Thoracic aorta (tissue), 2 donors: ENCODE measurements at places on chromosomes 2 and 18. TPM values are rescaled to one million over a fixed set of nuclear protein-coding genes. Genes with fewer than 3 reads are reported as not detected.

DNA sequence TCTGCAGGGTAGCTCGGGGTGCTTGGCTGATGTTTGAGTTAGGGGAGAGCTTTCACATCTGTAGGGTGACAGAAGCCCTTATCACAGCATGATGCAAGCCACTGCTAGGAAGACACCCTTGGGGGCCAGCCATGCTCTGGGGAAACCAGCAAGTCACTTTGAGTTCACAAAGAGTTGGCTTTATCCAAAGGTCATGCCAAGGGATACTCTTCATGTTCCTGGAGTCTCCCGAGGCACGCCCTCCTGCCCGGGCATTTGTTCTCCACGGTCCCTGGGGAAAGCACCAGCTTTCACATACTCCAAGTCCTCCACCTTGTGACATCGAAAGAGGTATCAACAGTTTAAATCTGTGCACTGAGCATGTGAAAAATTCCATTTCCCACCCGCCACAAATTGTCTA is 227.7 kb downstream of the VAPA start:
- peaks cover 13% of the 10 kb centered on the region for H3K4me1 ChIP-seq
- H3K27me3 ChIP-seq = no peaks in the 10 kb centered on the region
- DNase-seq = no peak
- H3K36me3 ChIP-seq = no peaks in the 10 kb centered on the region
- H3K27ac ChIP-seq = no peak overlapping the region

UGT1A10 gene
- total RNA-seq = 0.41 TPM

B4GALT6 gene
- 0.95 TPM for total RNA-seq

GRCh38 chr2:232892843-232893242 is 22.8 kb downstream of the SNORC start:
- H3K36me3 ChIP-seq = no peaks in the 10 kb centered on the region
- DNase-seq = no peak
- no peaks in the 10 kb centered on the region for H3K4me1 ChIP-seq

TNS1 gene
- total RNA-seq = 2,296 TPM

- no peaks in the 10 kb centered on the region for H3K36me3 ChIP-seq
- H3K27me3 ChIP-seq = no peaks in the 10 kb centered on the region
- no peak for DNase-seq
- peaks cover 7% of the 10 kb centered on the region for H3K4me1 ChIP-seq
- H3K27ac ChIP-seq = no peak overlapping the region
Measured at GRCh38 chr2:165471349-165471950, 2.0 kb downstream of the CSRNP3 start.

UPP2 gene
- total RNA-seq = not detected

DNA sequence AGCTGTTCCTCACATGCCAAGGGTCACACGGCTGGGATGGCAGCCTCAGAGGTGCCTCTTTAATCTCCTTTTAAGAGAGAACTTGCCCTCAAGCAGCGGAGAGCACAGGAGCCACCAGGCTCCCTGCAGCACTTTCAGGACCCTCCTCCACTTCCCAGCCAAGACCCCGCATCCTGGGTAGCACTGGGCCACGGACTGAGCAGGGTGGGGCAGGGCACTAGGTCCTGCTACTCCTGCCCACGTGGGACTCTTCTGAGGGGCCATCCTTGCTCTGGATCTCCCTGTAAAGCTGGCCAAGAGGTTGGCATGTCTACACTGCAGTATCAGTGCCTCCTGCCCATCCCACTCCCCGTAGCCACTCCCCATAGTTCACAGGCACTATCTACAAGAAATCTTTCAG is 175.3 kb upstream of the GLI2 start:
- H3K27me3 ChIP-seq = no peaks in the 10 kb centered on the region
- H3K36me3 ChIP-seq = no peaks in the 10 kb centered on the region
- no peak for DNase-seq
- H3K4me3 ChIP-seq = no peak overlapping the region
- no peaks in the 10 kb centered on the region for H3K4me1 ChIP-seq

GRCh38 chr2:26694001-26694400 is 1.5 kb downstream of the KCNK3 start:
- peak overlapping the region; percentile 74 for H3K4me3 ChIP-seq
- no peak overlapping the region for H3K27ac ChIP-seq
- H3K4me1 ChIP-seq = peaks cover 62% of the 10 kb centered on the region
- no peak for DNase-seq
- no peaks in the 10 kb centered on the region for H3K36me3 ChIP-seq
- no peaks in the 10 kb centered on the region for H3K27me3 ChIP-seq

DNA sequence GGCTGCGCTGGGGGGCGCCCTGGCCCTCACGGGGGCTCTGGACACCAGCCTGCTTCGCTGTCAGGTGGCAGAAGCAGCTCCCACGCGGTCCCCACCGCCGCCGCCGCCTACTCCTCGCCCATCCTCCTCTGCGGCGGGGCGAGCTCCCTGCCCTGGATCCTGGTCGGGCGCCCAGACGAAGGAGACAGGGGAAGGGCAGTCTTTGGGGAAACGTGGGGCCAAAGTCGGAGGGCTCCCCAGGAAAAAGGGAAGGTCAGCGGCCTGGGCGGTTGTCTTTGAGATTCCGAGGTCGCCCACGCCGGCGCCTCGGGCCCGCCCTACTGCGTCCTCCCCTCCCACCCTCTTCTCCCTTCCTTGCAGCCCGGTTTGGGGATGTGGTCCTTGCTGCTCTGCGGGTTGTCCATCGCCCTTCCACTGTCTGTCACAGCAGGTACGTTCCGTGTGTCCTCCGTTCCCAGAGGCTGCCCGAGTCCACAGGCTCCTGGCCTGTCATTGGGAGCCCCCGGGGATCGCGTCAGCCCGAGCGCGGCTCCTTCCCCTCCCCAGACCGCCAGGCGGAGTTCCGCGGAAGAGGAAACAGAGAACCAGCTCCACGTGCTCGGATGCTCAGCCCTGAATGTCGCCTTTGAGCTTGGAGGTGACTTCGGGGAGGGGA is 800 bp downstream of the IL1RL2 start:
- peak overlapping the region; percentile 74 for H3K4me3 ChIP-seq
- H3K36me3 ChIP-seq = no peaks in the 10 kb centered on the region
- H3K27ac ChIP-seq = no peak overlapping the region
- H3K4me1 ChIP-seq = peaks cover 5% of the 10 kb centered on the region

OSBPL6 gene
- total RNA-seq = 4.6 TPM

DNA sequence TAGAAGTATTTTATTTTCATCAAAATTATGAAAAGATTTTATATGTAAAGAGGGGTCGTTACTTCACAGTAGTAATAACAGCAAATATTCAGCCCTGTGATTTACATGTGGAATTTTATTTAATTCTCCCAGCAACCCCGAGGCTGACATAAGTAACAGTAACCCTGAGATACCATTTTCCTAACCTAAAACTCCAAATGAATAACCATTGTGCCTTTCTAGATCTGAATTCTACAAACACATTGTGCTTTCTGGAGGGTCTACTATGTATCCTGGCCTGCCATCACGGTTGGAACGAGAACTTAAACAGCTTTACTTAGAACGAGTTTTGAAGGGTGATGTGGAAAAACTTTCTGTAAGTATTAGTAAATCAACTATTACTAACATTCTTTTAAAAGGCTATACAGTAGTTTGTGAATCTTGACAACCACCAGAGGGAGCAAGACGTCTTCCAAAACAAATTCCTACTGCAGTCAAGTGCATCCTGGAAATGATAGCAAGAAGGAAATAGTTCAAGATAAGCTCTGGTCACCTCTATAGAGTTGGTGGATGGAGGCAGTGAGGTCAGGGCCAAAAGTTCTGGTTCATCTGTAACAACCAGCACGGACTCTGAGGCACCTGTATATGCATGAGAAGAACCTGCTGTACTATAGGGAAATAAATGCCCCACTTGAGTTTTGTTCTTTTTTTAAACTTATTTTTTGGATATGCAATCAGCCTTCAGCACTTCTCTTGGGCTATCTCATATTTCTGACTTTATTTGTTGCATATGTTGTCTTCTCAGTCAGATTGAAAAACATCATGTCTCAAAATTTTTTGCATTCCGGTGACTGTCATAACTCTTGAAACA is 37.4 kb downstream of the ACTR2 start:
- no peak for DNase-seq
- H3K27me3 ChIP-seq = no peaks in the 10 kb centered on the region
- no peak overlapping the region for H3K27ac ChIP-seq
- no peak overlapping the region for H3K4me3 ChIP-seq
- H3K36me3 ChIP-seq = no peaks in the 10 kb centered on the region

GRCh38 chr2:96325884-96326255 is 753 bp downstream of the ITPRIPL1 start:
- no peaks in the 10 kb centered on the region for H3K27me3 ChIP-seq
- no peaks in the 10 kb centered on the region for H3K36me3 ChIP-seq
- H3K4me1 ChIP-seq = peaks cover 5% of the 10 kb centered on the region

DNA sequence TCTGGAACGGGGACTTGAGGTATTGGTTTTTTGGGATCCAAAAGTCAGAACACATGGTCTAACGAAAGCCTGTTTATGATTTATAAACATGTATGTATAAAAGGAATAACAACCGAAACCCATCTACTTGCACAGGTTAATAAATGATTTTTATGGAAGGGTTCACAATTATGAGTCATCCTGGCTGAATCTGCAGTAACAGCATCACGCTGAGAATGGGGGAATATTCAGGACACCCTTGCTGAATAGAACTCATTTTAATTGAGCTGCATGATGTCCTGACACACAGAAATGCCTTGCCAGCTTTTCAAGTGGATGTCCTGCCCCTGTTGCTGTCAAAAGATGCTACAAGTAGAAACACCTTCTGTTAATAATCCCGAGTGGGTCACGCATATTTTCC is 54.7 kb upstream of the TGFA start:
- no peaks in the 10 kb centered on the region for H3K36me3 ChIP-seq
- no peak overlapping the region for H3K4me3 ChIP-seq
- no peaks in the 10 kb centered on the region for H3K4me1 ChIP-seq
- no peaks in the 10 kb centered on the region for H3K27me3 ChIP-seq

- H3K36me3 ChIP-seq = no peaks in the 10 kb centered on the region
- H3K27ac ChIP-seq = no peak overlapping the region
- H3K4me3 ChIP-seq = no peak overlapping the region
- no peaks in the 10 kb centered on the region for H3K27me3 ChIP-seq
Measured at GRCh38 chr2:10246831-10247230, 55.9 kb upstream of the HPCAL1 start.

- peaks cover 5% of the 10 kb centered on the region for H3K4me1 ChIP-seq
- no peaks in the 10 kb centered on the region for H3K36me3 ChIP-seq
- H3K27ac ChIP-seq = peak overlapping the region; percentile 64
Measured at GRCh38 chr2:18610090-18610489, 20.7 kb upstream of the NT5C1B start.

AGXT gene
- total RNA-seq = not detected

DNA sequence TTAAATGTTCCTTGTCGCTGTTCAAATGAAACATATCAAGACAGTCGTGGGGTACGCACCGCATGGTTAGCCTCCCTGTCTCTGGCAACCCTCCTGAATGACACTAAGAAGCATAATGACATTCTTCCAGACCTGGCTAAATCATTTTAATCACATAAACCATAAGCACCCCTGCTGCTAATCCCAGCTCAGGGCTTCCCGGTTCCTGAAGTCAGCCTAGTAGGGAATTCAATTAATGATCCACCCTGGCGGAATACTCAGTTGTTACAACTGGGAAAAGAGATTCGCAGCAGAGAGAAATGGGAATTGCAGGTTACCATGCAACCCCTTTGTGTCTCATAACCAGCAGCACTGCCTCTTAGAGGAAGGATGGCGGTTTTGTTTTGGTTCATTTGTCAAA is 200.8 kb upstream of the AGAP1 start:
- DNase-seq = no peak
- no peaks in the 10 kb centered on the region for H3K4me1 ChIP-seq
- no peaks in the 10 kb centered on the region for H3K36me3 ChIP-seq
- no peaks in the 10 kb centered on the region for H3K27me3 ChIP-seq
- no peak overlapping the region for H3K4me3 ChIP-seq
- H3K27ac ChIP-seq = no peak overlapping the region

DNA sequence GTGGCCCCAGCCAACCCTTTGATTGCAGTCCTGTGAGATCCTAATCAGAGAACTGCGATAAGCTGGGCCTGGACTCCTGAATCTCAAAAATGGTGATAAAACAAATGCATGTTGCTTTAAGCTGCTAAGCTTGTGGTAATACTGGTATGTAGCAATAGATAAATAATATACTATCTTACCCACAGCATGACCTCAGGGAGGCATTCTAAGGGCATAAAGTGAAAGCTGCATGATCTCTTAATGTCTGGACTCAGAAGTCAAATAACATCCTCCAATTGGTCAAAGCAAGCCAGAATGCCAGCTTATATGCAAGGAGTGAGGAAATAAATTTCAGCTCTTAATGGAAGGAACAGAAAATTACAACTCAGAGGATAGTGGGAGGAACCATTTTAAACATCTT is 246.1 kb downstream of the FSIP2 start:
- no peak for DNase-seq
- H3K4me3 ChIP-seq = no peak overlapping the region
- no peaks in the 10 kb centered on the region for H3K4me1 ChIP-seq

PLGLB1 gene
- 8.4 TPM for total RNA-seq

CDH2 gene
- total RNA-seq = 25.9 TPM

DNA sequence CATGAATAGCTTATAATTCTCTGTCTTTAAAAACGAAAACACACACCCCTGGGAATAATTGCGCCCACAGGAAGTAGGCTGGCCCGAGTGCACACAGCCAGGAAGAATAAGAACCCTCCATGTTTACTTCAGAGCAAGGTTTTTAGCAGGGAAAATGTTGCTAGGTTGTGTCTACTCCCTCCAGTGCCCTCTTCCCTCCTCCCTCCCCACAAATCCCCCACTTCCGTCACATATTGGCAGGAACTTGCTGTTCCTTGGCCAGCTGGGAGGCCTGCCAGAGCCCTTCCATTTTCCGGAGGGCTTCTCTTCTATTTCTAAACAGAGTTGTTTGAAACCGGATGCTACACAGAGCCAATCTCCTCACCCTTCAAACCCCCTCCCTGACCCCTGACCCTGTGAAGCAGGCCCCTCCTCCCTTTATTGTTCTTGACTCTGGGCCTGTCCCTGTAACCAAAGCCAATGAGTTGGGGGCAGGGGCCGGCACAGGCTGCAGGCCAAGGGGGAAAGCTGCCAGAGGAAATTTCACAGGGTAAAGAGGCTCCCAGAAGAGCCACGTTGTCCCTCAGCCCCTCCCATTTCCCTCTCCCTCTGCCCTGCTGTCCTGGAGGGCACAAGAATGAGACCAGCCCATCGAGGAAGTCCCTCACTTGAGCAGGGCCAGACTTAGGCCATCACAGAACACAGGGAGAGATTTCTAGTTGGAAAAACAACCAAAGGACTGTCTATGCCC is 49.8 kb upstream of the LGALSL start:
- peaks cover 33% of the 10 kb centered on the region for H3K4me1 ChIP-seq
- no peaks in the 10 kb centered on the region for H3K36me3 ChIP-seq
- H3K27me3 ChIP-seq = no peaks in the 10 kb centered on the region
- peak overlapping the region; percentile 90 for H3K27ac ChIP-seq

- no peaks in the 10 kb centered on the region for H3K36me3 ChIP-seq
- no peak for DNase-seq
- no peak overlapping the region for H3K4me3 ChIP-seq
- H3K27ac ChIP-seq = no peak overlapping the region
Measured at GRCh38 chr2:18891600-18892345, 302.4 kb upstream of the NT5C1B start.

GRCh38 chr2:197869041-197869440 is 64.6 kb downstream of the PLCL1 start:
- no peaks in the 10 kb centered on the region for H3K27me3 ChIP-seq
- H3K4me1 ChIP-seq = peaks cover 47% of the 10 kb centered on the region
- H3K36me3 ChIP-seq = no peaks in the 10 kb centered on the region
- H3K4me3 ChIP-seq = no peak overlapping the region
- no peak overlapping the region for H3K27ac ChIP-seq
